ENCODE measurements at places on chromosomes 3 and 15.

DNA sequence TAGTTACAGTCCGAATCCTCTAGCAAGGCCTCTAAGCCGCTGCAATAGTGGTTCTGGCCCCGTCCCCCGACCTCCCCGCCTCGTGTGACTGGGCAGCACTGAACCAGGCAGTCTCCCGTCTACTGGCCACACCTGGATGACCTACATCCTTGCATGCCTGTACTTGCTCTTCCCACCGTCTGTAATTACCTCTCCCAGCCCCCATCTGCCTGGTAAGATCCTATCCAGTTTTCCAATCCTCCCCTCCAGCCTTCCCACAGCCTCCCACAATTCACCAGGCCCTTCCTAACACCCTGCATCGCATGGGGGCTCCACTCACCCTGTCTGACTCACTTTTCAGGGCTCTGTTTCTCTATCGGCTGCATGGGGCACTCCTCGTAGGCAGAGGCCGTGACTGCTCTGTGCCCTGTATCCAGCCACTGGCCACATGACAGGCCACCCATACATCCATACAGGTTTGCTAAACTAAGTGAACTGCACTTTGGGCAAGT lies 32.8 kb downstream of the XXYLT1 start:
- no peak for DNase-seq

DNA sequence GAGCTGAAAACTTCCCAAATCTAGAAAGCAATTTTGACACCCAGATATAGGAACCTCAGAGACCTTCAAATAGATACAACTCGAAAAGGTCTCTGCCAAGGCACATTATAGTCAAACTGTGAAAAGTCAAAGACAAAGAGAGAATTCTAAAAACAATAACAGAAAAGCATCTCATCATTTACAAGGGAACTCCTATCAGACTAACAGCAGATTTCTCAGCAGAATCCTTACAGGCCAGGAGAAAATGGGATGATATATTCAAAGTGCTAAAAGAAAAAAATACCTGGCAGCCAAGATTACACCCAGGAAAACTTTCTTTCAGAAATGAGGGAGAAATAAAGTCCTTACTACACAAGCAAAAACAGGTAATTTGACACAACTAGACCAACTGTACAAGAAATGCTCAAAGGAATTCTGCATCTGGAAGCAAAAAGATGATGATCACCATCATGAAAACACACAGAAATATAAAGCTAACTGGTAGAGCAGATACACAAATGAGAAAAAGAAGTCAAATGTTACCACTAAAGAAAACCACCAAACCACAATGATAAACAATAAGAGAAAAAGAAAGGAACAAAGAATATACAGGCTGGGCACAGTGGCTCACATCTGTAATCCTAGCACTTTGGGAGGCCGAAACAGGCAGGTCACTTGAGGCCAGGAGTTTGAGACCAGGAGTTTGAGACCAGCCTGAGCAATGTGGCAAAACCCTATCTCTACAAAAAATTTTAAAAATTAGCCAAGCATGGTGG lies 50.4 kb downstream of the ADAM10 start:
- no peak for DNase-seq

DNA sequence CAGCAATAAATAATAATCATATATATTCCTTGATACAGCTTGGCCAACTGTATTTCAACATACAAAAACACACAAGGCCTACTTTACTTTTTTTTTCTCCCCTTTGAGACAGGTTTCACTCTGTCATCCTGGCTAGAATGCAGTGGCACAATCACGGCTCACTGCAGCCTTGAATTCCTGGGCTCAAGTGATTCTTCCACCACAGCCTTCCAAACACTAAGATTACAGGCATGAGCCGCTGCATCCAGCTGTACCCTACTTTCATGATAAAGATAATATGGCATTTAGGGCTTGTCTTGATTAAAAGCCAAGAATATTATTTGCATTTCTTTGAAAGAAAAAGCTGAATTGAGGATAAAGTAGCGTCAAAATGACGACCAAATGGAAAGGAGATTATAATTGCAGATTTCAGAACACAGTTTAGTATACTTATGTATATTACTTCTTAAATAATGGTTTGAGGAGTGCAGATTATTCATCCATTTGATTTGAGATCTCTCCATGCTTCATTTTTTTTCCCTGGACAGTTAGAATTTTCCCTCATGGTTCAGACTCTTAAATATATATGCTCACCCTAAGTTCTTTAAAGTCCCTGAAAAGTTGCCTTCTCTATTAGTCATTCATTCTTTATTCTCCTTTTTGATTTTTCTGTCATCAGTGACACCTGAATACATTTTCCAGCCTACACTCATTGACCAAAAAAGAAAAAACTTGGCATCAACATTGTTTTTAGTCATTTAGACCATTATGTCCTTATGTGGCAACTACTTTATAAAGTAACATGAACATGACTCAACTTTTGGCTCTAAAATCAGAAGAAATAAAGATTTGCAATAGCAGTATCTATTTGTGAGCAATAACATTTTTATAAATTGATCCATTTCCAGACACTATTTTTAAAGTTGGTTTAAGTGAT lies 48.5 kb upstream of the MLF1 start:
- DNase-seq = no peak

- no peak for DNase-seq
Measured at GRCh38 chr15:56868170-56868569, 50.3 kb upstream of the TCF12 start.

DNA sequence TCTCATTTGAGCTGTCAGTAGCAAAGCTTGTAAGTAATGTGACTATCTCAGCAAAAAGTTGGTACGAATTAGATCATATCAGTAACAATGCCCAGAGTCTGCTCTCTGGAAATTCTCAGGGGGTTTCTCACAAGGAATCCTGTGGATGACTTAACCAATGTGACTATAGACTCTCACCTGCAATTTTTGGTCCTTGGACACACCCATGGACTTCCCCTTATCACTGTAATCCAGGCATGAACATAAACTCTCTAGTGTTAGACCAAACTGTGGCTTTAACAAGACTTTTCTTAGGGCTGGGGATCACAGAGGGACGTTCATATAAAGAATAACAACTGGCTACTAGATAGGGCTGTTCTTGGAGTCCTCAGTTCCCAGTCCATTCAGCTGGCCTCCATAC lies 3.9 kb upstream of the ZNF80 start:
- no peak for DNase-seq

- DNase-seq = no peak
Measured at GRCh38 chr15:77988347-77989295, 88.9 kb downstream of the TBC1D2B start.

Data from stimulated activated CD4-positive, alpha-beta T cell treated with anti-CD3 and anti-CD28 coated beads, Interleukin-15, amount 100 ng/mL, for 24 hours (primary cell).